RCC 7860 (cell line): ENCODE measurements at places on chromosomes 3 and 15.

- DNase-seq, result peak; percentile 10
Observed at GRCh38 chr3:13884851-13885703, 5.2 kb upstream of the WNT7A start.

DNA sequence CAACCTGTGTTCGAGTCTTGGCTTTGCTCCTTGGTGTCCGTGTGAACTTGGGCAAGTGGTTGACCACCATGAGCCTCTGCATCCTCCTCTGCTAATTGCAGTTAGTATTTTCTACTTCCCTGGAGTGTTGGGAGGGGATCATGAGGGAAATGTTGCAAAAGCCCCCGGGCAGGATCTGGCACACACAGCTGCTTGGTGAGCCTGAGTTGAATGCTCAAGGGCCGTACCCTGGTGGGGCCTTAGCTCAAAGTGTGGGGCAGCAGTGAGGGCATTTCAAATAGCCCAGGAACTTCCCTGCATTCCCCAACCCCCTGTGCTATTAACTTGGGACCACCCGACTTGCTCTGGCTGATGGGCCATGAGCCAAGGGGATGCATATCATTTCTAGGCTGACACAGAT lies 94.9 kb upstream of the SLC6A11 start:
- no peak for DNase-seq

- DNase-seq, result no peak
Observed at GRCh38 chr15:78453447-78453846, 15.4 kb downstream of the IREB2 start.

DNA sequence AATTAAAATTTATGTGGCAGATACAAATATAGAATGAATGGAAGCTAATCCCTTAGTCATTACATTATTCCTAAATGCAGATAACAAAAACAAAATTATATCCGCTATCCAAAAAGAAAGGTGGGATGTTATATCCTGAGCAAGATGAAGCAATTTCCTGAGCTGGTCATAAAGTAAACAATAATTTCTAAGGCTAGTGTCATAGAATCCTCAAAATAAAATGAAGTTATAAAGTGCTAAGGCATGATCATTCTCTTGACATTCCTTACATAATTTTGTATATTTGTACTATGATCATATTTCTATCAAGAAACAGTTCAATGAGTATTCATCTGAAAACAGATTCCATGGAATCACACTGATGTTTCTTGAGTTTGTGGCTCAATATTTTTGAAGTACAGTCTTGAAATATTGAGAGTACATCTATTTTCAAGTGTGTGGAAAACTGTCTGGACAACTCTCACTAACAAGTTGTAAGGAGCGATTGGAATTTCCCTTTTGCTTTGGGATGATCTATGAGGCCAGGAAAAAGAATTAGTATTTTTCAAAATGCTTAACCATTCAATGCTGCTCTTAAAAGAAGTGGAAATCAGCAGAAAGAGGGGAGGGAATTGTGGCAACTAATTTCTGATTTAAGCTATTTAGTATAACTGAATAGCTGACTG lies 92.4 kb downstream of the ABI3BP start:
- no peak for DNase-seq

DNA sequence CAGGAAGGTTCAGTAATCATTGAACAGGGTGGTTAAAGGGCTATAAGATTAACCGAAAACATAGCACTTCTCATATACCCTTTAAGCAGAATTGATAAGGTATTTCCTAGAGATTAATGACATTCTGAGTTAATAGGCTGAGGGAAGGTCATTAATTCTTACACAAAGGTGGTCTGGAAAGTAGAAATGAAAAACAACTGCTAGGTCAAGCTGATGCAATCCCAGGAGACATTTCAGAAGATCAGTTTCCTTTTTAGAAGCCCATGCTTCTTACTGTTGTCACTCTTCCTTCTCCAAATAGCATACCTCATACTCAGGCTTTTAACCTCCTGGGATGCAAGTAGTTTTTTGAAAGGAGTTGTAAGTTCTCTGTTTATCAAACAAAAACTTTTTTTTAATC lies 8.8 kb downstream of the FILIP1L start:
- DNase-seq, result no peak

DNA sequence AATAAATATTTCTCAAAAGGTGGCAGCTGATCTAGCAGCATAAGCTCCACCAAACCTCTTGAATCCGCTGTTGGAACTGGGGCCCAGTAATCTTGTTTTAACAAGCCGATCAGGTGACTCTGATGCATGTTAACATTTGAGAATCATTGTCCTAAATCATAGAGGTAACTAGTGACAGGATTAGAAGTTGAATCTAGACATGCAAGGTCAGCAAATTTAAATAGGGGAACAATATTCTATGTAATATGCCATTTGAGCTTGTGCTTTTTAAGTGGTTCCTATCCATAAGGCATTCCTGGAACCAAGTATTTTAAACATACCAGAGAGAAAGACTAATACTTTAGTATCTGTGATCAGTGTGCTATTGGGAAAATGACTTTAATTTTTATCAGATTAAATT lies 412.8 kb downstream of the PYDC2 start:
- DNase-seq, result no peak

- no peak for DNase-seq
Observed at GRCh38 chr3:196901768-196902167, 34.0 kb downstream of the SENP5 start.

DNA sequence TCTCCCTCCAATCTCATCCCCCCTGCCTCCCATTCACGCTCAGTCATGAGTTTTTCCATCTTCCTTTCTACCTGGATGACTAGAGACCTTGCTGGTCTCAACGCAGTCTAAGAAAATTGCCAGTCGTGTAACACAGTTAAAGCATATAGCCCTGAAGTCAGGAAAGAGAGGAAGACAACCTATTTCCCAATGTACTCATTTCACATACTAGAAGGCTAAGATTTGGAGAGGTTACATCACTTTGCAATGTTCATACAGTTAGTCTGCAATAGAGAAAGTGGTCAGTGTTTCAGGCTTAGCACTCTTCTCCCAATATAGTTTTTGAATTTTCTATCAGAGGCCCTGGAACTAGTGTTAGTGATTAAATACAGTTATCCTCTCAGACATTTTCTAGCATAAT lies 278.6 kb downstream of the EDEM1 start:
- DNase-seq, result no peak

DNA sequence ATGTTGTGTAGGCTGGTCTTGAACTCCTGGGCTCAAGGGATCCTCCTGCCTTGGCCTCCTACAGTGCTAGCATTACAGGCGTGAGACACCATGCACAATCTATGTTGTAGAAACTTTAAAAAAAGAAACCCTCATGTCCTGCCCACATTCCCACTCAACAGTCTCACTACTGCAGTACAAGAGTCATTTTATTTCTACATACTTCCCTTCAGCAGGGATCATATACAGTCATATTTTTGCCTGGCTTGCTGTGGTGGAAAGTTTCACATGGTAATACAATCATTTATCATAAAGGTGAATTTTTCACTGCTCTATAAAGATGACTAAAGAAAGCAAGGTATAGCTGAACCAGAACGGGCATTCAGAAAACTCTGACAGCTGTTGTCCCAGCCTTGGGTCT lies 53.8 kb upstream of the PIK3CB start:
- no peak for DNase-seq

DNA sequence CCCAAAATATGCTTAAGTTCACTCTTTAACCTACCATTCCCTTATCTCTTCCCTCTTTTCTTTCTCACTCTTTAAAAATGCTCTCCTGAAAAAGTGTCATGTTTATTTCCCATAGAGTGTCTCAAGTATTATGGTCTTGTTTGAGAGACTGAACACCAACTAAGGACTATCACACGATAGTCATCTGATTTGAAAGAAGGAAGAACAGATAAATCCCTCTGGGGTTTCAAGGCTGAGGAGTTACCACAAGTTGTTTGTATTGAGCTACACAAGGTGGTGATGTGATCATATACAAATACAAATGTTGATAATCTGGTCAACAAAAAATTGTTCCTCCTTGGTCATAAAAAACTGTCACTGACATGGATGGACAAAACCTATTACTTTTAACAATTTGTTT lies 13.8 kb downstream of the MEIS2 start:
- DNase-seq, result no peak

DNA sequence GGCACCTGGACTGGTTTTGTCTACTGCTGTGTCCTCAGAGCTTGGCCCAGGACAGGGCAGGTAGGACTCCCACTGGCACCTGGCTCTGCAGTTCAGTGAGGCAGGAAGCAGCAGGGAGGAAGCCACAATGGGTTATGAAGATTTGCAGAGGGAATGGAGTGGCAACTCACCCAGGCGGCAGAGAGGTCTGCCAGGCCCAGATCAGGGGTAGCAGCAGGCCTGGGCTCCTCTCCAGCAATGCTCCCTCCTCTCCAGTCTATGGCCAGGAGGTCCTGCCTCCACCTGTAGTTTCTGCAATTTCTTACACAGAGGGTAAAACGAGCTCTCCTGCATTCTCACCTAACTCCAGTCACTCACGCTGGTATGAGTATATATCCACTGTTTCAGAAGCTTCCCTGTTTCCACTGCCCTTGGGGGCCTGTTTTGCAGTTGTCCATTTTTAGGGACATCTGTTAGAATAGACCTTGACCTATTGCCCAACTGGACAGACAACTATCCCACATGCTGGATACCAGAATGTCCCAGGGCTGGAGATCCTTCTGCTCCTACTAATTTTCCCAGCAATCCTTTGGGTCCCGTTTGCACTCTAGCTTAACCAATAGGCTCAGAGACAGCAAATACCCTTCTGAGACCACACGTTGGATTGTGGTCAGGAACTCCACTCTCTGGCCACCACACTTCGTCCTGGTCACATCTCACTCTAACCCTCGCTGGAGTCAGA lies 35.2 kb downstream of the HMCES start:
- peak; percentile 79 for DNase-seq

- no peak for DNase-seq
Observed at GRCh38 chr3:192931825-192932224, 14.2 kb upstream of the MB21D2 start.

DNA sequence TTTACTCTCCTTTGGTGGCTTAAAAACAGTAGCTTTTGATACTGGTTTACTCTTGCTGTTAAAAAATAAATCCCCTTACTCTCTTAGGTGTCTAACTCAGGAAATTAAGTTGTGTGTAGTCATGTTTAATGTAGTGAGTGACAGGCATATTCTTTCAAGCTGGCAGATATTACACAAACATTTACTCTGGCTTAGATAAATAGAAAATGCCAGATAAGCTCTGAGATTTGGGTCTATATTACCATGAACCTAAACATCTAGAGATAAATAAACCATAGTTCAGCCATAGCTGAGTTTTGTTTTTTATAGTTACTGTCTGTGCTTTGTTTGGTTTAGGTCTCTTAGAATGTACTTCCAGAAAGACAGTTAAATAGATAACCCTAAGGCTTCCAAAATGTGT lies 2.4 kb downstream of the SEMA6D start:
- no peak for DNase-seq

GRCh38 chr3:191641789-191642188 lies 180.8 kb downstream of the PYDC2 start:
- no peak for DNase-seq

GRCh38 chr15:43210172-43210745 lies 10.6 kb downstream of the EPB42 start:
- DNase-seq, result no peak

GRCh38 chr15:45030743-45031142 lies 7.7 kb downstream of the SORD start:
- DNase-seq, result no peak

DNA sequence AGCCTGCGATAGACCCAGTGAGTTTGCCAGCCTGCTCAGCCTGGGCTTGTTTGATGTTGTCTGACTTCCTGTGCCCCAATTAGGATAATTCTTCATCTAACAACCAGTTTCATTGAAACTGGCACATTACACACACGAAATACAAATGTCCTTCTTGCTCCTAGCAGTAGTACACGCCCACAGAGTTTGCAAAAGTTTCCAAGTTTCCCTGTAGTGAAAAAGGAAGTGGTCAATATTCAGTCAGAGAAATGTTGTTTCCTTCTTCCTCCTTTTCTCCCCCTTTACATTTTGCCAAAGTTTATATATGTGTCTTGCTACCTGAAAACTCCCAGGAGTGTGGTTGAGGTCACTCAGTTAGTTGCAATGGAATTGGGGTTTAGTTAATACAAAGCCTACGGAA lies 58.4 kb upstream of the LRTM1 start:
- no peak for DNase-seq

DNA sequence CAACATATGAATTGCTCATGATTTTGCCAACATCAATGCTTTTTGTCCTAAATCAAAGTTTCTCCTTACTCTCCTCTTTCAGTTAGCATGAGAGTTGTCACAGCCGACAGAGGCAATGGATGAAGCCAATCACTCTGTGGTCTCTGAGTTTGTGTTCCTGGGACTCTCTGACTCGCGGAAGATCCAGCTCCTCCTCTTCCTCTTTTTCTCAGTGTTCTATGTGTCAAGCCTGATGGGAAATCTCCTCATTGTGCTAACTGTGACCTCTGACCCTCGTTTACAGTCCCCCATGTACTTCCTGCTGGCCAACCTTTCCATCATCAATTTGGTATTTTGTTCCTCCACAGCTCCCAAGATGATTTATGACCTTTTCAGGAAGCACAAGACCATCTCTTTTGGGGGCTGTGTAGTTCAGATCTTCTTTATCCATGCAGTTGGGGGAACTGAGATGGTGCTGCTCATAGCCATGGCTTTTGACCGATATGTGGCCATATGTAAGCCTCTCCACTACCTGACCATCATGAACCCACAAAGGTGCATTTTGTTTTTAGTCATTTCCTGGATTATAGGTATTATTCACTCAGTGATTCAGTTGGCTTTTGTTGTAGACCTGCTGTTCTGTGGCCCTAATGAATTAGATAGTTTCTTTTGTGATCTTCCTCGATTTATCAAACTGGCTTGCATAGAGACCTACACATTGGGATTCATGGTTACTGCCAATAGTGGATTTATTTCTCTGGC lies 2.5 kb downstream of the OR4F6 start:
- peak; percentile 15 for DNase-seq

DNA sequence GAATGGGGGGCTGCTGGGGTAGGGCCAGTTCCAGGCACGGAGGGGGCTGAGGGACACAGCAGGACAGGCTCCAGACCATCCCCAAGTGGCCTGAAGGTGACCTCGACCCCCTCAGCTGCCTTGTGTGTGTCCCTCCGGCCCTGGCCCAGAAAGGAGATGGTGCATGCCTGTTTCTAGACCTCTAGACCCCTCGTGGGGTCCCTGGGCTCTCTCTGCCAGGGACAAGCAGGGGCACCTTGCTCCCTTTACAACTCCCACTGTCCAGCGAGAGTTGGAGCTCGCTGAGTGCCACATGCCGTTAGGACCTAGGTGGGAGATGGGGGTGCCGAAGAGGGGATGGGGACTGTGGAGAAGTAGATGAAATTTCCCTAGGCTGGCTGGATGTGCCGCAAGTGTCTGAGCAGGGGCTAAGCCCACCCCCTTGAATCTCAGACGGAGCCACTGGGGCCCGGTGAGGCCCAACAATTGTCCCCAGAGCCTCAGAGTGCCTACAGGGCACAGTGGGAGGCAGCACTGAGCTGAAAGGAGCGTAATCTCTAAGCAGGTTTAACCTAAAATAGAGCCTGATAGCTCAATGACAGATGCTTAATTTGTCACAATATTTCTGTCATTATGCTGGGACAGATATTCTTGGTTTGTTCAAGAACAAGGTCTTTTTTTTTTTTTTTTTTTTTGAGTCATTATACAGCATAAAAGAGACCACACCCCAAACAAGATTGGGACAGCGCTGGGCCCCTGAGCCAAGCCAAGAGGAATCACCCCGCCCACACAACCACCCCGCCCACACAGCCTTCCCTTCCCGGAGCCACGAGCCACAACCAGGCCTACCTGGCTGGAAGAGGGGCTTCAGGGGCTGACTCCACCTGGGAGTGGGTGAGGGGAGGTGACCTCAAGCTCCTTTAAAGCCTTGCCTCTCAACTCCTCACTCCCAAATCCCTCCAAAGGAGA lies 23.6 kb upstream of the KLF13 start:
- DNase-seq, result no peak
